ENCODE measurements at places on chromosomes 16 and 17. TPM values are rescaled to one million over a fixed set of nuclear protein-coding genes. Genes with fewer than 3 reads are reported as not detected.
A peak's percentile ranks its signal among the peaks of the same experiment; 100 is the strongest.

Gene TIGD7
- 6.9 TPM for total RNA-seq

Gene C17orf100
- 6.1 TPM for total RNA-seq

Gene SMIM36
- total RNA-seq = not detected

Gene ENPP7
- not detected for total RNA-seq

Gene CCL8
- not detected for total RNA-seq

Gene KRTAP2-3
- total RNA-seq = 0.45 TPM

Gene LUC7L3
- 261 TPM for total RNA-seq

Gene DNAH3
- not detected for total RNA-seq

- H3K4me1 ChIP-seq = peaks cover 23% of the 10 kb centered on the region
- no peak overlapping the region for H3K27ac ChIP-seq
- no peaks in the 10 kb centered on the region for H3K27me3 ChIP-seq
- no peak for DNase-seq
- H3K4me3 ChIP-seq = no peak overlapping the region
Observed at GRCh38 chr17:60086818-60087591, 8.3 kb upstream of the HEATR6 start.

DNA sequence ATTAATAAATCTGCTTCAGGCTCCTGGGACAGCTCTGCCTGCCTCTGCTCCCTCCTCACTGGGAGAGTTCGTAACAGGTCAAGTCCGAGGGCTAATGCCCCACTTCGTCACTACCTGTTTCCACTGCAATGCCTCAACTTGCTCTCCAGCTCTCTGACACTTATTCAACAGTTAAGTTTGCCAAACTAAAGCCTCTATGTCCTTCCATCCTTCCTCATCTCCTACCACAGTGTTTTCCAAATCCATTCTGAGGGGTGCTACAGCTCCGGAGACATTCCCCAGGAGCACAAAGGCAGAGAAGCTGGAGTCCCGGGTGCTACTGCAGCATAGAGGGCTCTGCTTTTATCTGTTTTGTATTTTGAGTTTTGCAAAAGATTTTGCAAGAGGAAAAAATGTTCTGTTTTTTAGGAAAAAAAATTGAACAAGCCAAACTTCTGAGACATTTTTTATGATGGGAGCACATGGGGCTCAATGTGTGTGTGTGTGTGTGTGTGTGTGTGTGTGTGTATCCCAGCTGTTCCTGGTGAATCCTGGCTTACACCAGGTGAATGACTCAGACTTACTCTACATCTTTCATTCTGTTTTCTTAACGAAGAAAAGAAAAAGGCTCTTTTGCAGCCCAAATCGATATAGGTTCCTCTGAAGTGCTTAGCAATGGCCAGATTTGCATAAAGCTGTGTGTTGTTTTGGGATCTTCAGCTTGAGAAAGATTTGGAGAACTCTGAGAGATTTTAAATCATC lies 46.1 kb upstream of the MYOCD start:
- no peaks in the 10 kb centered on the region for H3K27me3 ChIP-seq
- no peak for DNase-seq
- no peaks in the 10 kb centered on the region for H3K36me3 ChIP-seq
- H3K27ac ChIP-seq = no peak overlapping the region

- no peaks in the 10 kb centered on the region for H3K27me3 ChIP-seq
- peaks cover 49% of the 10 kb centered on the region for H3K4me1 ChIP-seq
- DNase-seq = no peak
- no peak overlapping the region for H3K4me3 ChIP-seq
- no peak overlapping the region for H3K27ac ChIP-seq
Observed at GRCh38 chr16:85445064-85445778, 167.9 kb upstream of the GSE1 start.

GRCh38 chr16:68700831-68701230 lies 36.3 kb upstream of the CDH1 start:
- DNase-seq = no peak
- no peaks in the 10 kb centered on the region for H3K27me3 ChIP-seq
- no peak overlapping the region for H3K4me3 ChIP-seq
- peaks cover 7% of the 10 kb centered on the region for H3K36me3 ChIP-seq
- H3K4me1 ChIP-seq = peaks cover 3% of the 10 kb centered on the region

DNA sequence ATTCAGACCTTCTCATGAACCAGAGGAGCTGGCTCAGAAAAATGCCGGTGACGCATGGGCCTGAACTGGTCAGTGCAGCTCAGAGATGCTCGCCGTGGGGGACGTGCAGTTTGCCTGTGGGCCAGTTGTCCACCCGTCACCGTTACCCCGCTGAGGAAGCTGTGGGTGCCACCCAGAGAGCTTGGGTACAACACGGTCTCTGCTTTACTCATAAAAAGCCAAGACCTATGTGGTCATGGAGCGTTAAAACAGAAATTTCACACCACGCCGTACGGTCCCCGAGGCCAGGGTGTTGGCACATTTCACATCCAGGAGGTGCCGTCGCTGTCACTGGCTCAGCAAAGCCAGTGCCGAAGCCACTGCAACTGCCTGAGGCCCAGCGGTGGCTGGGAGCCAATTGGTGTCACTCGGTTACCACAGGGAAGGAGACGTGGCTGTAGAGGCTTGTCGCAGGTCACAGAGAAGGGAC lies 120.9 kb downstream of the METRNL start:
- H3K4me1 ChIP-seq = peaks cover 22% of the 10 kb centered on the region
- no peak overlapping the region for H3K27ac ChIP-seq
- DNase-seq = no peak
- H3K36me3 ChIP-seq = no peaks in the 10 kb centered on the region

- H3K27me3 ChIP-seq = no peaks in the 10 kb centered on the region
- H3K4me1 ChIP-seq = peaks cover 1% of the 10 kb centered on the region
- DNase-seq = no peak
- no peak overlapping the region for H3K27ac ChIP-seq
- no peak overlapping the region for H3K4me3 ChIP-seq
Observed at GRCh38 chr16:64704386-64704785, 417.5 kb downstream of the CDH11 start.

DNA sequence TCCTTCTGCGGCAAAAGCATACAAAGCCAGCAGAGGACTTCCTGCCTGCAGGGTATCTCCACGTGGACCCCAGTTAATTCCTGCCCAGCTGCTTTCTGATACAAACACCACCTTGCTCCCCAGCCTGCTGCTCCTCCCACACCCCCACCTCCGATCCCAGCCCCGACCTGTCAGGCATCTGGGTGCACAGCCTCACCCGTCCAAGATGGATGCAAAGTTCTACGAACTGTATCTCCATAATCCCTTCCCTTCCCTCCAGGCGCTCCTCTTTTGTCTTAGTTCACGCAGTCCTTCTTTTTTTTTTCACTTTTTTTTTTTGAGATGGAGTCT lies 15.6 kb upstream of the FOXJ1 start:
- DNase-seq = no peak
- H3K4me1 ChIP-seq = peaks cover 7% of the 10 kb centered on the region
- no peak overlapping the region for H3K27ac ChIP-seq
- no peak overlapping the region for H3K4me3 ChIP-seq
- no peaks in the 10 kb centered on the region for H3K27me3 ChIP-seq
- H3K36me3 ChIP-seq = no peaks in the 10 kb centered on the region

DNA sequence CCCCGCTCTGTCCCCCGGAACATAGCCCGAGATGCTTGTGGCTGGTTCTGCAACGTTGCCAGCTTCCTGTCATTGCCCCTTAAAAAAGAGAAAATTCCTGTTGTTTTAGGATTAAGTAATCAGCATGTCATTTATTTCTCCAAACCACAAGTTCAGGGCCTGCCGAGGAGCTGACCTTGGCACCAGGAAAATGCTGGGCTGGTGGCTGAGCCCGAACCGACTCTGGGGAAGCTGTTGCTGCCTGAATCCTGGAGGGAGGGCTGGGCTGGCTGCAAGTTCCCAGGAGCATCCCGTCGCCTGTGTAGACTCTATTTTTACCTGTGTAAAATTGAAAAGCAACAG lies 130.9 kb upstream of the FOXF1 start:
- DNase-seq = no peak
- no peak overlapping the region for H3K4me3 ChIP-seq
- peaks cover 22% of the 10 kb centered on the region for H3K27me3 ChIP-seq
- no peak overlapping the region for H3K27ac ChIP-seq

DNA sequence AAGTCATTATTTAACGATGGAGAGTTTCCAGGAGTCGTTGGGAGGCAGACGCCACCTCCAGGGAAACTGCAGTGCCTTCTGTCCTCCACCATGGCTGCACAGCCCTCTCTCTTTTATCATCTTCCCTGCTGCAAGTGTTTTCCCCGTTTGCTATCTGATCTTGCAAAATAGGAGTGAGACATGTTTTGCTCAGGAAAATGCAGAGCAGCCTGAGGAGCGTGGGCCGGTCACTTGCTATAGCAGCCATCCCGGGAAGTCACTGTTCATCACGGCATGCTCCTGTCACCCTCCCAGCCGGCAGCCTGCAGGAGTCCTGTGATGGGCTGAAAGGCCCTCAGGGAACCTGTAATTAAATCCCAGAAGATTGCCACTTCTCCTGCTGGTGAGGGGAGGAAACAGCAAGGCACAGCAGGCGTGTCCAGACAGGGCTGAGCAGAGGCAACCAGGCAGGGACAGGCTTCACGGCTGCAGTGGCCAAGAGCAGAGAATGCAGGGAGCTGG lies 143.1 kb downstream of the GSG1L start:
- no peak overlapping the region for H3K27ac ChIP-seq
- H3K4me3 ChIP-seq = no peak overlapping the region
- H3K36me3 ChIP-seq = no peaks in the 10 kb centered on the region
- DNase-seq = no peak

GRCh38 chr17:8889458-8890210 lies 22.2 kb upstream of the PIK3R6 start:
- H3K36me3 ChIP-seq = no peaks in the 10 kb centered on the region
- H3K4me1 ChIP-seq = peaks cover 3% of the 10 kb centered on the region
- DNase-seq = no peak
- no peak overlapping the region for H3K27ac ChIP-seq
- H3K27me3 ChIP-seq = peaks cover 6% of the 10 kb centered on the region

DNA sequence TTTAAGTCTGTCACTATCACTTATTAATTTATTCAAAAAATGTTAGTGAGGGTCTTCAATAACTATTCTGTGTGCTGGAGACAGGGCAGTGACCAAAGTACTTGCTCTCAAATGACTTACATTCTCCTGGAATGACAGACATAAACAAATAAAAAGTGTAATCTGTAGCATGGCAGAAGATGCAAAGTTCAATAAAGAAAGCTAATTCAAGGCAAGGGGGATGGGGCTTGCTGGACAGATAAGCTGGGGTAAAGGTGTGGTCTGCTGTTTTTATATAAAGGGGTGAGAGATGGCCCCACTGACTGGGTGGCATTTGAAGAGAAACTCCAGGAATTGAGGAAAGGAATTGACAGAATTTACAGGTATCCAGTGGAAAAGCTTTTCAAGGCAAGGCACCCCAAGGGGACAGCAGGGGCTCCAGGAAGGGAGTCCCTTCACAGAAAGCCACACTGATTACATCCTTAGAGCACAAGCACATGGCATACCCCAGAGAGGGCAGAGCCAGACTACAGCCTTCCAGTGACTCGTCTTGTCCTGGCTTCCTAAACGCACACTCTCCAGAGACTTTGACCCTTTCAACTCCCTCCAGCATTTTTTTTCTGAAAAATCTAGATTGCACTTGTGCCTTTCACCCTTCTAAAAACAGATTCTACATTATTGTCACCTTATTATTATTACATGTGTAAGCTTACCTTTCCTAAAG lies 123.7 kb upstream of the HS3ST3A1 start:
- no peak overlapping the region for H3K4me3 ChIP-seq
- no peaks in the 10 kb centered on the region for H3K4me1 ChIP-seq
- DNase-seq = no peak
- no peak overlapping the region for H3K27ac ChIP-seq
- no peaks in the 10 kb centered on the region for H3K27me3 ChIP-seq

DNA sequence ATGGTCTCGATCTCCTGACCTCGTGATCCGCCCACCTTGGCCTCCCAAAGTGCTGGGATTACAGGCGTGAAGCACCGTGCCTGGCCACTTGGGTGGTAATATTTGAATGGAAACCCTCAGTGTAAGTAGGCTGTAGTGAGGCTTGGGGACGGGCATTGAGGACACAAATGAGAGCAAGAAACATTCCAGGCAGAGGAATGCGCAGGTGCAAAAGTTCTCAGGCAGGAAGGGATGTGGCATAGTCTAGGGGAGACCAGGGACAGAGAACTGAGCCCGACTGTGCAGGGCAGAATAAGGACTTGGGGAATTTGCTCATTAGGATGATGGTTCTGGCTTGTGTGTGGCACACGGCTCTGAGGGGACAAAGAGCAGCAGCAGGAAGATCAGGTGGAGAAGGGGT lies 54.8 kb downstream of the GRB2 start:
- no peak overlapping the region for H3K4me3 ChIP-seq
- peaks cover 8% of the 10 kb centered on the region for H3K36me3 ChIP-seq
- peak overlapping the region; percentile 82 for H3K27ac ChIP-seq
- H3K27me3 ChIP-seq = no peaks in the 10 kb centered on the region

Measured in mesothelial cell of epicardium (in vitro differentiated cells).